HFFc6 (cell line): ENCODE measurements at places on chromosomes 16 and 17.

GRCh38 chr16:21628772-21629171 lies 23.6 kb downstream of the IGSF6 start:
- DNase-seq: peak; percentile 77

- peak; percentile 44 for DNase-seq
These were observed 366.9 kb downstream of the SLC39A11 start for GRCh38 chr17:72725433-72726068.

GRCh38 chr17:21127509-21128077 lies 829 bp downstream of the DHRS7B start:
- no peak for DNase-seq

- DNase-seq: no peak
These were observed 78.4 kb downstream of the AIPL1 start for GRCh38 chr17:6356562-6356961.

GRCh38 chr17:82449131-82449882 lies 1.2 kb downstream of the CYBC1 start:
- no peak for DNase-seq

GRCh38 chr17:46028981-46029565 lies 30.0 kb downstream of the STH start:
- DNase-seq: no peak

- DNase-seq: no peak
These were observed 354.4 kb downstream of the SNX29 start for GRCh38 chr16:12330946-12331345.

GRCh38 chr16:68436581-68436980 lies 11.7 kb downstream of the SMPD3 start:
- DNase-seq: no peak

GRCh38 chr16:69171325-69172084 lies 15.5 kb upstream of the SNTB2 start:
- DNase-seq: no peak

- DNase-seq: no peak
These were observed 746 bp downstream of the GNAO1 start for GRCh38 chr16:56191835-56192634.

- DNase-seq: no peak
These were observed 7.3 kb downstream of the PCTP start for GRCh38 chr17:55758171-55758570.

GRCh38 chr17:70544317-70544716 lies 375.0 kb downstream of the KCNJ2 start:
- DNase-seq: no peak

DNA sequence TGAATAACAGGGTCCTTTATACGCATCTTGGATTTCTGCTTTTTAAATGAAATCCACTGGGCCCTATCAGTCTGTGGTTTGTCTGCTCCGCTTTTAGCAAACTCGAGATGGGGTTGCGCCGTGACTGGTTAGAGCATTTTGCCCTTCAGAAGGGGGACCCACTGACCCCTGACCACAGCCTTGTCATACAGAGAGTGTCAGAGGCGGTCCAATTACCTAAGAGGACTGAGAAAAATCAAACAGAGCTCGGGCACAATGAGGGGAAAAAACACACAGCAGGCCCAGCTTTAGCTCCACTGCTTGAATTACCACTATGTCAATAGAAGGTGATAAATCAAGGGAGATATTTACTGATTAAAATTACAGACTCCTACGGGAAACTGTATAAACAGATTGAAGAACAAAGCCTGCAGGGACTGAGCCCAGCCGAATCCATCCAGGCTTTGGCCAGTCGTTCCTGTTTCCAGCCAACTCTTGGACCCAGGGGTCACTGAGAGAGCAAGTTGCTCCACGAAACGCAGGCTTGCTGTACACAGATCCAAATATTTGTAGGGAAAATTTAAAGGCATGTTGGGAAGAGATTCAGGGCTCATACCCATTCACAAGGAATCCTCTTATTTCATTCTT lies 131.9 kb upstream of the ZFHX3 start:
- DNase-seq: no peak
